CD4-positive, alpha-beta T cell treated with Interleukin-2 at 100 ng/mL for 4 hours (primary cell): ENCODE measurements at places on chromosomes 3 and 15.

- no peak for DNase-seq
Observed at GRCh38 chr3:23052208-23052607, 150.9 kb upstream of the UBE2E2 start.

DNA sequence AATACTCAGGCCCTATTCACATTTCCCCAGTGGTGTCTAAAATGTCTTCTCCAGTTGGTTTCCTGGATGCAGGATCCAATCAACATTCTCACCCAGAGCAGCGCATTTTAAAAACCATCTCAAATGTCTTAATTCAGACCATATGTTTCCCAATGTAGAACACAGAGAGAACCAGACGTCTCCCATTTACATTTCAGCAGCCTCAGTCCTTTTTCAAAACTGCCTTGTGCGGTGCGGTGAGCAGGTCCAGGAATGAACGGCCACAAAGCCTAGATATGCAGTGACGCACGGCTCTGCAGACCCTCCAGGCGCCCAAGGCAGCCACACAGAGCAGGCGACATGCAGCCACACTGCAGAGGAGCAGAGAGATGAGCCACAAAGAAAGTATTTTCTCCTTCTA lies 66.1 kb upstream of the MEX3B start:
- no peak for DNase-seq

DNA sequence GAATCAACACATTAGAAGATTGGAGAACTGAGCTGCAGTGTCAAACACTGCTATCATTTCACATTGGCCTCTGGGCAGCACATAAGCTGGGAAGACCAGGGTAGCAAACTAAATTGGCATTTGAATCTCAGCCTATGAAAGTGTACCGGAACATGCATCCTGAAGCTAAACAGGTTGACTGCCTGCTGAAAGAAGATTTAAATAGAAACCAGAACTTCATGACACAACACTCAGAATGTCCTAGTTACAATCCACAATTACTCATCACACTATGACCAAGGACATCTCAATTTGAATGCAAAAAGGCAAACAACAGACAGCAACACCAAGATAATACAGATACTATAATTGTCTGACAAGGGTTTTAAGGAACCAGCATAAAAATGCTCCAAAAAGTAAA lies 26.2 kb downstream of the TM2D3 start:
- DNase-seq = no peak

GRCh38 chr3:126083138-126083445 lies 832 bp downstream of the SLC41A3 start:
- DNase-seq = no peak

- no peak for DNase-seq
Observed at GRCh38 chr3:454986-455385, 258.4 kb downstream of the CHL1 start.

- DNase-seq = peak; percentile 5
Observed at GRCh38 chr3:187678726-187679268, 8.6 kb upstream of the SST start.

DNA sequence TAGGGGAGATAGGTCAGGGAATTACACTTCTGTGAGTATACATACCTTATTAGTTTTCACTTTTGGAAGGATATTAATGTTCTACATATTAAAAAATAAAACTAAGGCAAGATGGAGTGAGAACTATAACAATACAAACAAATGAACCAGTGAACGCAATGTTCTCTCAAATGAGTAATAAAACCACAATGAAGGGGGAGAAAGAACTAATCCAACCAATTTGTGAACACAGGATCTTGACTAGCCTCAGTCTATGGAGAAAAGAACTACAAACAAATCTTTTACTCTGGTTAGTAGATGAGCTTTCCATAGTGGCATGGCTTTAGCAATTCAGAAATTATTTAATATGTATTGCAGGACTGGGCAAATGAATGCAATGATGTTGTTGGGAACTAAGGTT lies 26.9 kb upstream of the ATOSA start:
- DNase-seq = no peak

- DNase-seq = no peak
Observed at GRCh38 chr3:150850191-150850590, 55.0 kb downstream of the MINDY4B start.

GRCh38 chr3:18288243-18288642 lies 136.9 kb downstream of the SATB1 start:
- DNase-seq = no peak

- DNase-seq = no peak
Observed at GRCh38 chr15:59399465-59400102, 26.9 kb upstream of the MYO1E start.

GRCh38 chr15:53535886-53536285 lies 223.6 kb downstream of the WDR72 start:
- DNase-seq = no peak

GRCh38 chr15:39025881-39026280 lies 461.3 kb upstream of the RASGRP1 start:
- no peak for DNase-seq

DNA sequence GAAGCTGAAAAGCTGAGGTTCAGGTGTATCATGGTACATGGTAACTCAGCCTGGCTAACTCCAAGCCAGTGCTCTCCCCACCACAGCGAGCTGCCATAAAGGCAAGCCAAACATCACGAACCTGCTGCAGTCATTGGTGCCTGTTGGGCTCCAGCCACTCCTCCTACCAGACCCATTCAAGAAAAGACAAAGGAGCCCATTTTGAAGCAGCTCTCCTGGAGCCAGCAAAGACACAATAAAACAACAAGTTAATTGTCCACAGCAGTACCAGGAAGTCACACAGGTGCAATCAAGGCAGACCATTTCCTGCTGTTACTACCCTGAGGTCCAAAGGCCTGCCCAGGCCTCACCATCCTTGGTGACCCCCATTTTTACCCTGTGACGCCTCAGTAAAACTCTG lies 77.6 kb downstream of the DAPK2 start:
- no peak for DNase-seq

- no peak for DNase-seq
Observed at GRCh38 chr3:71515636-71516365, 67.7 kb downstream of the FOXP1 start.

DNA sequence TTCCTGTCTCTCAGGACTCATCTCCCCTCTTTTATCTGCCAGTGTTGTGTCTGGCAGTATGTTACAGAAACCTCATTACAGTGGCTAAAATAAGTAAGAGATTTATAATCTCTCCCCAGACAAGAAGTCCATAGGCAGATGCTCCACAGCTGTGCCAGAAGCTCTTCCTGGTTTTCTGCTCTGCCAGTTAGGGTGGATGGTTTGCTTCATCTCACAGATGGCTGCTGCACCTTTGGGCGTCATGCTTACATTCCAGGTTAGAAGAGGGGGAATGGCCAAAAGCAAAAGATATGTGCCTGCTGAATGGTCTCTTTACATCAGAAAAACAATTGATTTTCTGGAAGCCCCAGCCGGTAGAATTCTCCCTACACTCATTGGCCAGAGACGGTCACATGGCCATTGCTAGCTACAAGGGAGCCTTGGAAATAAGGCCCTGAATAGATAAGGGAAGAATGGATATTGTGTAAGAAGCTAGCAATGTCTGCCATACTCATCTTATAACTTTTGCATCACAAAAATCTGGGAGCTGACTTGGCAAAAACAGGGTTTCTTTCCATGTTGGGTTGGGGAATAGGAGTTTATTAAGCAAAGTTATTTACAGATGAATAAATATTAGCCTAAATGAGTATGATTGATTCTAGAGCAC lies 91.1 kb downstream of the PDCD6IP start:
- DNase-seq = no peak

DNA sequence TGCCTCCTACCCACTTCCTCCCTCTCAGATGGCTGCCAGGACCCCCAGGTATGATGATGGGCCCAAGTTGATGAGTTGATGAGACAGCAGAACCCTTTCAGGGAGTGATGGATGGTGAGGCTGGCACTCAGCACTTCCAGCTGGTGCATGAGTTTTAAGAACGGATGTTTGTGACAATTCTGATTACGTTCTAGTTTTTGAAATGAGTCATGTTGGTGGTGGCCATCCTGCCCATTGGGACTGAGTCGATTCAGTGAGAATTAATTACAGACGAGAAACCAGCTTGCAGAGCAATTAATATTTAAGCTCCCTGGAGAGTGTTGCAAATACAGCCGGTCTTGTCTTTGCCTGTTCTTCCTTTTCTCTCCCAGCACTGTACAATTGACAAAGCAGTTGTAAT lies 56.9 kb upstream of the NR2C2 start:
- peak; percentile 18 for DNase-seq

DNA sequence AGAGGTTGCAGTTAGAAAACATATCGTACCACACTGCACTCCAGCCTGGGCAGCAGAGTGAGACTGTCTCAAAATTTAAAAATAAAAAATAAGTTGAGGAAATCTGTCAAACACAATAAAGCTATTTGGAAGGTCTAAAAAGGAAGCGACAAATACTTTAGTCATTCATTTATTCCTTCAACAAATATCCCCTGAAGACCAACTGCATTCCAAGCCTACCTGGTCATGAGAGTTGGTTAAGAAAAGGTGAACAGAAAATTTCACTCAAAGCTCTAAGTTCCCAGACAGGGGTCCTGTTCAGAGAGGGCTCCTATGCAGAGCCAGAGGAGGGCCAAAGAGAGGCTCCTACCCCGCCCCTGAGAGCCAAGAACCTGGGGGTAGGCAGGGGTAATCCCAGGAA lies 15.4 kb upstream of the PRKAR2A start:
- DNase-seq = no peak
